HFF-Myc (cell line): ENCODE measurements at places on chromosomes 6 and 20.

DNA sequence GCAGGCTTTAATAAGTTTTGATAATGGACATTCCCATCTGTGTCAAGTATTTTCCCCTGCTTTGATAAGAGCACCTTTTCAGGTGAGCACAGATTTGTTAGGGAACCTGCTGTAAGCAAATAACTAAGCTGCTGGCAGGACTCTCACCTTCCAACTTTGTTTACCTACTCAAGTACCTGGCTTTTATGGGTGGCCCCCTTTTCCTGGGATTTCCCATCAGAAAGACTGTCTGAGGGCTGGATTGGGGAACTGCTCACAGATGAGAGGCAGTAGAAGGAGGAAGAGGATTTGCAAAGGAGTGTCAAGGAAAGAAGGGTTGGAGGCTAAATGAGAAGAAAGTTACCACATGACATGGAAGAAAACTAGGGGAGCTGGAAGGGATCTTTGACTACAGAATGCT lies 210.1 kb upstream of the RIMS1 start:
- no peak for DNase-seq

DNA sequence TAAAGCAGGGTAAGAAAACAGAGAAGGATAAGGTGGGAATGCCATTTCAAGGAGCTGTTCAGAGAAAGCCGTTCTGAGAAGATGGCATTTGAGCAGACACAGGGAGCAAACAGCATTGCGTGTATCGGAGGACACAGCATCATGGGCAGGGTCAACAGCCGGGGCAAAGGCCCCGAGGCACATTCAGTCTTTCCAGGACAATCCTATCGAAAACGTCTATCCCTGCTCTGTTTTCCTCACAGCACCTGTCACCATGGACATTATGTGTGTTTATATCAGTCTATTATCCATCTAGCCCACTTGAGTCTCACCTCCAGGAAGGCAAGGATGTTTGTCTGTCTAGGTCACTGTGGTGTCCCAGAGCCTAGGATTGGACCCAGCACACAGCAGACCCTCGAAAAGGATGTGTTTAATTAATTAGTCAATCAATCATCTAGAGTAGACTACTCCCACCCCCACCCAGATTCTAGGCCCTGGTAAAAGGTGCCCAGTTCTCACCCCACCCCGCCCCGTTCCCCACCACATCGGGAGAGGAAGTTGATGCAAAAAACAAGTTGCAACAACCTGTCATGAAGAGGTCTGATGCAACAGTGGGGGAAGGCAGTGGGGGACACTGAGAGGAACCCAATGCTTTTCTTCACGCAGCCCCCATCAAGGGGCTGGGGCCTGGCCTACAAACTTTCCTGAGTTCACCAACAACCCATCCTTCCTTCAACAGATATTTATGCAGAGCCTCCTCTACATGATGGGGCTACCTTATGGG lies 66.6 kb downstream of the PREX1 start:
- no peak for DNase-seq

GRCh38 chr6:3773678-3774298 lies 22.3 kb upstream of the PXDC1 start:
- DNase-seq: no peak

DNA sequence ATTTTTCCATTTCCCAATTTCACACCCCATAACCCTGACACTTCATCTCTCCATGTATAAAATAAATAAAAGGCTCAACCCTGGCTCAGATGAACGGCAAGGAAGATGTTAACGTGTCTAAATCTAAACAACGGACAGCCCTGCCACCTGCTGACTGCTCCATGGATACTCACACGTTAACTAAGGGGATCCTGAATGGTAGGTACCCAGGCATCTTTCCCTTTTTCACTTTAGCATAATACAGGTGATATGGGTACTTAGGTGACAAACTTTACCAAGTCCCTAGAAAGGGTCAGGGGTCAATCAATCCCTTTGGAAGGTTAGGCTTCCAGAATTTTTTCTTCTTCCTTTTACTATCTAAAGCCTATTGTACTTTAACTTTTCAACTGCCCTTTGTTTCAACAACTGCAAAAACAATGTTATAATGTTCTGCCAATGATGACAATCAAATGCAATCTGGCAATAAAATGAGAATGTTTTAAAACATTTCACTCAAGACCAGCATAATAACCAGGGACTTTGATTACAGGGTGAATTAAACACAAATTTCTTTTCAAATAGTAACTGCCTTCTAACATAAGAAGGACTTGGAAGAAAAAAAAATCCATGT lies 52.4 kb upstream of the IPCEF1 start:
- no peak for DNase-seq

DNA sequence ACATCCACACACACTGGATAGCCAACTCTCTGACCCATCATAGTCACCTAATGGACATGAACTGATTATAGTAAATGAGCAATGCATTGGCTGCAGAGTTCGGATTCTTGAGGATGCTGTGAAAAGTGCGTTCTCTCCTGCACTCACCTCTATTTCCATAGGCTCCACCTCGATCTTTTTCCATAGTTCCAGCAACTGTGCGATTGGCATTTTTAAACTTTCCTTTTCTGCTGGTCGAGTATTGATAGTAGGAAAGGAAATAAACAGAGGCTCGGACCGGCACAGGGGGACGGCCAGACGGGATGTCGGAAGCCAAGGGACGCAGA lies 94.4 kb downstream of the RNASET2 start:
- no peak for DNase-seq

GRCh38 chr6:2514965-2515543 lies 235.7 kb downstream of the MYLK4 start:
- no peak for DNase-seq

GRCh38 chr6:136464148-136464547 lies 86.1 kb downstream of the MAP7 start:
- DNase-seq: no peak

DNA sequence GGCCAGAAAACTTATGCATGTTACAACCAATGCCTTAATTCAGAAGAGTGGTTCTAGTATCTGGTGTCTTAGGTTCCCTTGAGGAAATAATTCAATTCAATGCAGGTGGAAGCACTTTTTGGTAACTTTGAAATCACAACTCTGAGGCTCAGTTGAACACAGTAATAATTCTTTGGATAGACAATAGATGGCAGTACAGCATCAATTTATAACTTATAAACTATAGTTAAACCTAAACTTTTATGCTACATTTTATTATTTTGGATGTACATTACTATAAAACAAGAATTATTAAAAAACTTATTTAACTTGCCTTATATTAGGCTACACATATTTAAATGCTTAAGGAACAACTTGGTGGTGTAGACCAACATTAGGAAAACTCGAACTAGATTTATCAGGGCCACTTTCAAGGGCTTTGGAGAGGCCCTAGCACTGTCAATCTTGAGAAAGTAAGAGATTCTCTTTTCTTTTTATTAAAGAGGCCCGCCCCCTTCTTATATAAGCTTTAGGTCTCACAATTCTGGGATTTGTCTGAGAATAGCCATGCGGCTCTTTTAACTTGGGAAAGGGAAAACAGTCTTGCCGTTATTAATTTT lies 85.9 kb downstream of the CRYBG1 start:
- no peak for DNase-seq

DNA sequence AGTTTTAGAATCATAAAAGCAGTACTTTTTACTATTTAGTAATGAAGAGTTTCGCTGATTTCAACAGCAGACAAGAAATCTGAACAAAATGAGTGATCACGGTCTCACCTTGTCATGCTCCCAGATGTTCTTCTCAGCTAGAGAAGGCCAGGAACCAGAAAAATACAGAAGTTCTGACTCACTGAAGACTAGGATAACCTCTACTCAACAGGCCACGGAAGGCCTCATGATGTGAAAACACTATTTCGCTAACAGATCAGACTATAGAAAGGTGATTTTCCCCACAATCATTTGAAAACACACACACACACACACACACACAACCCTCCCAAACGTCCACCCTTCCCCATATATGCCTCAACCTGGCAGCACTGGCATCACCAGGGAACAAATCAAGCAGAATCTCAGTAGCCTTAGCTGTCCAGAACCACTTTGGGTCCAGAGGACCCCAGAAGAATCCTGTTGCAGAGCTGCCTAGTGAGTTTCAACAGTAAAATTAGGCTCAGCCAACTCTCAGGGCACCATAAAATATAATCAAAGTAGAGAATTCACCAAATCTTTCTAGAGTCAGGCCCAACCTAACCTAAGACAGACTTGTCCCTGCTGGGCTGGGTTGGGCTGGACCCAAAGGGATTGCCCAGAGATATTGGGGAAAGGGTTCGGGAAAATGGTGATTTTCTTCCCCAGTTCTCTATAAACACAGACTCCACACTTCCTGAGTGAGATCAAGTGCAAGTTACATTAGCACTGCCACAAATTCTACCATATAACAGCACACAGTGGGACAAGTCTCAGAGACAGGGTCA lies 7.9 kb downstream of the EXOC2 start:
- peak; percentile 12 for DNase-seq

DNA sequence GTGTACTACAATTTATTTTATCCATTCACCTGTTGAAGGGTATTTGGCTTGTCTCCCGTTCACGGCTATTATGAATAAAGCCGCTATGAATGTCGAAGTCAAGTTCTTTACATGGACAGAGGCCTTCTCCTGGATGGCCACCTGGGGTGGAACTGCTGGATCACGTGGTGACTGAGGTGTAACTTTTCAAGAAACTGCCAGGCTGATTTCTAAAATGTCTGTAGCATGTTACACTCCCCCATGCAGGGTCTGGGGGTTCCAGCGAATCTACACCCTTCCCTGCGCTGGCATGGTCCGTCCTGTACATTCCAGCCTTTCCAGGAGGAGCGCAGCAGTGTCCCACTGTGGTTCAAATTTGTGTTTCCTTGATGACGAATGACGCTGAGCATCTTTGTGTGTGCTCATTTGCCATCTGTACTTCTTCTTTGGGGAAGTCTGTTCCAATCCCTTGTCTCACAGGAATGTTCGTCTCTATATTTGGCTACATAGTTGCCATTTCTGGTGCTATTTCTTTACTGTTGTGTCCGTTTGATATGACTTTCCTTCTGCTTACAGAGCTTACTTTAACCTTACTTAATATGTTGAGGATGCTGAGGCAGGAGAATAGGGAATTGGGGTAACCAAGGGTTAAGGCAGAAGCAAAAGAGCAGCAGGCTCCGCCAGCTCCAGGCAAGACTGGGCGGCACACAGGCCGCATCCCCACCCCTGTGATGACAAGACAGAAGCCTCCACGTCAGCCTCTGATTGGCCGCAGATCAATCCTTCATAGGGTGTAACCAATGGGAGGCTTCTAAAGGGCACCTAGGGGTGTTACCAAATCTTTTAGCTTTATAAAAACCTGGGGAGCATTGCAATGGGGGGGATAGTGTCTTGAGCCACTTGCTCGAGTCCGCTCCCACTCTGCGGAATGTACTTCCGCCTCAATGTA lies 106.6 kb downstream of the TAF4 start:
- DNase-seq: no peak

DNA sequence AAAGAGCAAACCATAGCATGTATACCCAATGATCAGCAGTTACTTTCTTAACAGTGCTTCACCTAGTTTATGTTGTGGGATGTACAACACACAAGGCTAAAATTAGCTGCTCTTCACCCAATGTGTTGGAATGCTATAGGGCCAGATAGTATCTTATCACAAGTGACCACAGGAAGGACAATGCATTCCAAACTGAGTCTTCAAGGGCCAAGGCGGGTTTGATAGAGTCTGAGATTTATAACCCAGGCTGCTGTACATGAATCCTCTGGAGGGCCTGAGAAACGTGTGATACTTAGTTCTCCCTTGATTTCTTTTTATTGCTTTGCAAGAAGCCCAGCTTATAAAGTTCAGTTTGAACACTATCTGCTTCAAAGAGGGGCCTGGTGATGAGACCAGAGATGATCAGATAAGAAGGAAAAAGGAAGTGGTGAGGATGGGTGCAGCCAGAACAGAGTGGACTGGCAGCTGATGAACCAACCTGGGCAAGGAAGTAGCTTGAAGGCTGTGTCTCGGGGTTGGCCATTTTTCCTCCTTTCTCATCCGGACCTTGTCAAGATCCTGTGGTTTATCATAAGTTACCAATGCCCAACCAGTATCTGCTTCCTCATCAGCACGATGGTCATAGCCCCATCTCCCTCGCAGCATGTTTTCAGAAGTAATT lies 62.2 kb upstream of the BMP2 start:
- no peak for DNase-seq

- no peak for DNase-seq
Observed at GRCh38 chr6:44057931-44058616, 69.2 kb downstream of the MRPL14 start.

DNA sequence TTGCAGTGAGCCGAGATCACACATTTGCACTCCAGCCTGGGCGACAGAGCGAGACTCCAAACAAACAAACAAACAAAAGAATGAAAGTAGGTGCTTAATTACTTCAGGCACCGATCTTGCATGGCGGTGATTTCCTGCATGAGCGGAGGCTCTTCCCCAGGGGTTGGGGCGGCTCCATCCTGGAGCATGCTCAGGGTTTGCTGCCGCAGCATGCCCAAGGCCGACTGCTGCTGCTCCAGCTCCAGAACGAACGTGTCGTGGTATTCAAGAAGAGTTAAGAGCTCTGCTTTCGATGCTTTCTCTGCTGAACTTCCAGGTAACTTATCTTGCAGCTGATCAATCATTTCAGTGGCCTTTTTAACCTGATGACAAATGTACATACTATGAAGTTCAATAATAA lies 313.8 kb downstream of the SYNE1 start:
- DNase-seq: no peak

DNA sequence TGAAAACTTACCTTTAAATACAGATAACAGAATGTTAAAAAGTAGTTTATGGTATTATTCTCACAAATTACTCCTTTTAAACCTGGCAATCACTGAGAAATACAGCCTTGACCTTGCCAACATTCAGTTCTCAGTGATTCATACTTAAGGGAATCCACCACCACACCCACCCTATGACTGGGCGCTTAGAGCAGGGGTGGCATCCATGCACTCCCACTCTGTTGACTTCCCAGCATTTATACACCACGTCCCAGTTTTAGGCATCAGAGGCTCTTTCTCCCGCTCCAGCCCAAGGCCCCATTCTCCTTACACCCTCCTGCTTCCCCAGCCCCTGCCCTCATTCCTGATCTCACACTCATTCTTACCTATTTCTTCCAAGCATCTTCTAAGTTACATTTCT lies 16.3 kb downstream of the TRAF3IP2 start:
- no peak for DNase-seq

DNA sequence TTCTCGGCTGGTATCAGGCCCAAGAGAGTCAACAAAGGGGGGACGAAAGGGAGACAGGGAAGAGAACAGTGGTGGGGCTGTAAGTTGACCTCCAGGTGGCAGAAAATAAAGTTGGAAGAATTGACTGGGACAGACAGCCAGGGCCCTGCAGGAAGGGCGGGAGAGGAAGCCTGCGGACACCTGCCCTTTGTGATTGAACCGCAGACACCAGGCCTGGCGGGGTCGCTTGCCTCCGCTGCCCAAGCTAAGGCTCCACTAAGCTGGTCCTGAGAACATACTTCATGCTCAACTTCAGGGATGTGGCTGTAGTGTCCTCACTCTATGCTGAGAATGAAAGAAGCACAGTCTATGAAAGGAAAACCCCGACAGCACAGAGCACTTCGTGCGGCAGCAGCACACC lies 53.8 kb downstream of the RPP40 start:
- DNase-seq: no peak

DNA sequence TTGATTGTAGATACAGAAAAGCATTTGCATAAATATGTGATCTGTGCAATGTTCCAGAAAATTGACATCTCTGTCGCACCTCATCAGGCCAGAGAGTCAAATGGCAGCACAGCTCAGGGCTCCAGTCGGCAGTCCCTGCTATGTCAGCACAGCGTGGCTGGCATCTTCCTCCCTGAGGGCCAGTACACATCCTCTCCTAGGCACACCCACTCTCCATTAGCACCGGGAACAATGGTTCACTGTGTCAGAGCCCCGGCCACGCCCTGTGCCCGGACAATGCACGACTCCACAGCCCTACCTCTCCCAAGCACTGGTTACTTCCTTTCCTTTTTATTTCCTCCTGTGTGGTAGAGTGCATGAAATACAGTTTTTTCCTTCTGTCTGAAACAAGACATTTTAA lies 114.9 kb downstream of the FOXC1 start:
- no peak for DNase-seq
